ENCODE measurements at places on chromosomes 2 and 18. TPM values are rescaled to one million over a fixed set of nuclear protein-coding genes. Genes with fewer than 3 reads are reported as not detected.
A peak's percentile ranks its signal among the peaks of the same experiment; 100 is the strongest.

NRP2 gene
- total RNA-seq: 0.63 TPM

DNA sequence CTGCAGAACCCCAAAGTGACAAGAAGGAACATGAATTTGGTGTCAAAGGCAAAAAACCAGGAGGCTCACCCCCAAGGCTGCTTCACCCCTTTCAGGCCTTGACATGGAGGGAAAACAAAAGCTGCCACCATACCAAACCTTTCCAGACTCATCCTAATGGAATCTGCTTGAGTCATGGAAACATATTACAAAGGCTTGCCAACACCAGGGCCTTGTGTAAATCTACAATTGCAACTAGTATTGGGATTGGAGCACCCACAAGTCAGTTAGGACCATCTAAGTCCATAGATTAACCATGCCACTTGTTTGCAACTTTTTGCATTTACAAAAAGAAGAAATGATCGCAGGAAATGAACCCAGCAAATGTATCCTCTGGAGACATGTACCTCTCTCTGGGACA is 297.6 kb downstream of the CDCA7 start:
- DNase-seq: no peak

GRCh38 chr2:181411105-181411849 is 45.9 kb upstream of the ITGA4 start:
- DNase-seq: no peak

GRCh38 chr2:143121079-143121478 is 8.1 kb upstream of the ARHGAP15 start:
- DNase-seq: no peak

DNA sequence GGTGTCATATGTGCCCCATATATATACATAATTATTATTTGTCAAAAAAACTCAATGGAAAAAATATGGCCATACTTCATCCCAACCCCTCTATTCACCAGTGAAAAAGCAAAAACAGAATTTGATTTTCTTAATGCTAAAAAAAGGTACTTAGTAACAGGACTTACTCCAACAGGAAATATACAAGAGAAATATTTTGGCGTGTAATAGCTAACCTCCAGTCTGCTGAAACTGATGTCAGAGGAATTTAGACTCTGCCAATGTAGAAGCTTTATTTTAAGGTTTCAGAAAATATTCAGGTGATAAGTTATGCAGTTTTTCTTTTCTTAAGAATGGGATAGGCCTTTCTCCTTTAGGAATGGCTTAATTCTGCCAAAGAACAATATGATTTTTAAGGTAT is 72.6 kb downstream of the TMEFF2 start:
- no peak for DNase-seq

DNA sequence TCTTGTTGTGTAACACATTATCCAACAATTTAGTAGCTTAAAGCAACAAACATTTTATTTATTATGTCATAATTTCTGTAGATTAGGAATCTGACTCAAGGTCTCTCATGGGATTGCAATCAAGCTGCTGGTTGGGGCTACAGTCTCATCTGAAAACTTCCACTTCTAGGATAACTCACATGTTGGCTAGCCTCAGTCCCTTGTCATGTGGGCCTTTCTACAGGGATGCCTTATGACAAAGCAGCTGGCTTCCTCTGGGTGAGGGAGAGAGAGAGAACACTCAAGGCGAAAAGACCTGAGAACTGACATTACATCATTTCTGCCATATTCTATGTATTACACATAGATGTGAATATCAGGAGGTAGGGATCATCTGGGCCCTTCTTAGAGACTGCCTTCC is 317.9 kb upstream of the VRK2 start:
- no peak for DNase-seq

HAT1 gene
- total RNA-seq: 75.2 TPM

- no peak for DNase-seq
These were observed 199.6 kb upstream of the HNMT start for GRCh38 chr2:137764646-137765045.

DNA sequence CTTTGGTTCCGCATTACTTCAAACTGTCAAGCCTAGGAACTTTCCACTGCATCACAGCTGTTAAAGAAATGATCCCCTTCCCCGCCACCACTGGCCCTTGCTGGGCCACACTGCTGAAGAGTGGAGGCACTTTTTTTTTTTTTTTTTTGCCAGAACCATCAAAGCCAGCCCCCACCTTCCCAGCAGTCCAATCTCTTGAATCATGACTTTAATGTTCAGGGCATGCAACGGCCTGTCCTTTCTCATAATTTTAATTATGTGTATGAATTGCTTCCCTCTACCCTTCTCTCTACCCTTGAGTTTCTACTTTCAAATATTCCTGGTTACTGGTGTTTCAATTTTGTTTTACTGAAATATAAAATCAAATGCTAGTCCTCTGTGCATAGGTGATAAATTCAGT is 102.1 kb upstream of the LMAN1 start:
- DNase-seq: no peak

GRCh38 chr2:234288974-234289455 is 207.9 kb downstream of the ARL4C start:
- peak; percentile 78 for DNase-seq

VSNL1 gene
- not detected for total RNA-seq

- DNase-seq: no peak
These were observed 89.7 kb downstream of the FARSB start for GRCh38 chr2:222566229-222566628.

C2orf15 gene
- total RNA-seq: 1.4 TPM

STPG4 gene
- not detected for total RNA-seq

CDK15 gene
- not detected for total RNA-seq

GRCh38 chr2:241271706-241272302 is 43.7 kb downstream of the HDLBP start:
- peak; percentile 65 for DNase-seq

IL18RAP gene
- 5.8 TPM for total RNA-seq

TTC21B gene
- 22.1 TPM for total RNA-seq

- no peak for DNase-seq
These were observed 254.4 kb upstream of the CHAC2 start for GRCh38 chr2:53513167-53513666.

PRKCE gene
- 11.5 TPM for total RNA-seq

DYNAP gene
- not detected for total RNA-seq

- DNase-seq: no peak
These were observed 523.6 kb upstream of the TMEFF2 start for GRCh38 chr2:192718340-192718739.

- no peak for DNase-seq
These were observed 178.3 kb upstream of the HDAC4 start for GRCh38 chr2:239579081-239579480.

DNA sequence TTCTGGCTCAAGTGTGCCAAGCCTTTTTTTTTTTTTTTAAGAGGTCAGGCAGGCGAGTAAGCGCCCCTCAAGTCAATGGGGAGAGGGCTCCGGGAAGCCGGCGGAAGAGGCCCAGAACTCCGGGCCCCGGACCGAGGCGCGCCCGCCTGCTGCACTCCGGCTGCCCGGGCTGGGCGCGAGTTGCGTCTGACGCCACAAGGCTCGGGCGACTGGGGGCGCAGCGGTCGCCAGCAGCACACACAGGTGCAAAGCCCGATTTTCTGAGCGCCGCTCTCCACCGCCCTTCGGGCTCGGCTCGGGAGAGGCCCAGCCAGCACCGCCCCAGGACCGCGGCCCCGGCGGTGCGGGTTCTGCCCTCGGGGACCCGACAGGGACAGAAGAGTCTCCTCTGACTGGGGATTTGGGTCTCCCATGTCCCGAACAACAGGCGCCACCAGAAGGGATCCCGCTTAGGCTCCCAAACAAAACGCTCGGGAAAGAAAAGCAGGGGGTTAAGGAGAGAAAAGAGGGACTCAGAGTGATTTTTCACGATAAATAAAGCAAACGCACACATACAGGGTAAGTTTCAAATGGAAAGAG is 787 bp downstream of the ERBB4 start:
- DNase-seq: peak; percentile 4

DNA sequence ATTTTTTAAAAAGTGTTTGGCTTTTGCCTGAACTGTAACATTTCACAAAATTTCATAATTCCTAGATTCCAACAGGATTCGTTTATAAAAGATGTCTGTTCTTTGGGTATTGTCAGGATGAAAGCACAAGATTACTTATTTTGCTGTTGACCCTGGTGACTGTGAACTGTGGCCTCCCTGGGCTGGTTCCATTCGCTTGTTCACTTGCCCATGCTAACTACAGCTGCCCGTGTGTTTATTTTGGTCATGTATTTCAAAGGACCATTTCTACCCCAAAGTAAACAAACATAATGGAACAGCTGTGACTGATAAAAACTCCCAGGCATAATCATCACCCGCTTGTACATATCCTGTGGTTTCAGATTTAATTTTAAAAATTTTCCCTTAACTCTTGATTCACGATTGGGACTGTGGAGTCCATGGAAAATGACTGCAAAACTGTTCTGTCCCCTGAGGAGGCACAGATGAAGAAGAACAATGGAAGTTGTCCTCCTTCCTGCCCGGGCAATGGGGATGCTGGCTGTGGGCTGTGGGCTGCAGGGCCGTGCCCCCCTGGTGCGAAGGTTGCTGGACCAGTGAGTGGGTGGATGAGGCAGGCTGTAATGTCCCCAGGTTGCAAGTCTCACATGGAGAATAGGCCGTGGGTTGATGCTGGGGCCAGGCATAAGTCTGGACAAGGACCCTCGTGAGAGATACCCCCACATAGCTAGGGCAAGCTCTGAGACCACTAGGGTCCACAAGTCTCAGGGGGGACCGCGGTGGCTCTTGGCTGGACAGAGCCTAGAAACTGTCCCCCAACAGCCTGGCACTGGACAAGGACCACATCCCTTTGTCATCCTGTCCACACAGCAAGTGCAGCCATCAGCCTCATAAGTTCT is 28.9 kb upstream of the HDAC4 start:
- no peak for DNase-seq

C2orf80 gene
- total RNA-seq: not detected

DNA sequence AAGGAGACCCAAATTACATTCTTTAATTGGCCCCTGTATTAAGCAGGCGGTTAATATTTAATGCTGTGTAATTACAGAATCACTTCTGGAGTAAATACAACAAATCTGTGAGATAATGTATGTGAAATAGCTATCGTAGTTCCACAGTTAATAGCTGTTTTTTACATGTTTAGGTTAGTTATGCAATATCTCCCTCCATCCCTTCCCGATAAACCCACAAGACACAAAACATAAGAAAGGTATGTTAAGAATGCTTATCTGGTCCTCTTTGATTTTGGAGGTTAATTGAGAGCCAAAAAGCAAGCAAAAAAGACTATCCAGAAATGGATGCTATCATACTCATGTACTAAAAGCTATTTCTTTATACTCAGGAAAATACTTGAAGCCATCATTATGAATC is 49.1 kb downstream of the ZNF638 start:
- no peak for DNase-seq

DNA sequence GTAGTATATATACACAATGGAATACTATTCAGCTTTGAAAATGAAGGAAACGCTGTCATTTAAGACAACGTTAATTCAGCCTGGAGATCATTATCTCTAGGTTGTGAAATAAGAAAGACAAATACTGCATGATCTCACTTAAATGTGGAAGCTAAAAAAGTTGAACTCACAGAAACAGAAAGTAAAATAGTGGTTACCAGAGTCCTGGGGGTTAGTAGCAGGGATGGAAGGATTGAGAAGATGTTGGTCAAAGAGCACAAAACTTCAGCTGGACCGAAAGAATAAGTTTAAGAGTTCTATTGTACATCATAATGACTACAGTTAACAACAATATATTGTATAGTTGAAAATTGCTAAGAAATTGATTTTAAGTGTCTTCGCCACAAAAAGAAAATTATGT is 670.3 kb downstream of the NR4A2 start:
- no peak for DNase-seq

- DNase-seq: no peak
These were observed 3.3 kb downstream of the CDK15 start for GRCh38 chr2:201809633-201810032.

- no peak for DNase-seq
These were observed 617.0 kb upstream of the CDH2 start for GRCh38 chr18:28793901-28794300.

DNA sequence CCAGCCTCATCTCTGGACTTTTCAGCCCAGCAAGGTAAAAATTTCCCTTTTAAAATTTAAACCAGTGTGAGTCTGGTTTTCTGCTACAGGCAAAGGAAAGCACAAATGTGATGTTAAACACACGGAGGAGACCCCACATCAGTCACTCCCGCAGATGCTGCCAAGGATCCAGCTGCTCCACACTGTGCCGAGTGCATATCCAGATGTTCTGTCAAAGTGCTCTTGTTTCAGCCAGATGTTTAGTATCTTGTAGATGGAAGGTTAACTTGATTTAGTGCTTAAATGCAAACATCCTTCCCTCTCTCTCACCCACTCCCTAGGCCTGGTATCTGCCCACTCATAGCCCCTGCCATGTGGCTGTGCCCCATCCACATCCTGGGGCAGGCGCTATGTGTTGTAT is 15.8 kb upstream of the ATOH8 start:
- no peak for DNase-seq

SUMO1 gene
- 115 TPM for total RNA-seq

DNA sequence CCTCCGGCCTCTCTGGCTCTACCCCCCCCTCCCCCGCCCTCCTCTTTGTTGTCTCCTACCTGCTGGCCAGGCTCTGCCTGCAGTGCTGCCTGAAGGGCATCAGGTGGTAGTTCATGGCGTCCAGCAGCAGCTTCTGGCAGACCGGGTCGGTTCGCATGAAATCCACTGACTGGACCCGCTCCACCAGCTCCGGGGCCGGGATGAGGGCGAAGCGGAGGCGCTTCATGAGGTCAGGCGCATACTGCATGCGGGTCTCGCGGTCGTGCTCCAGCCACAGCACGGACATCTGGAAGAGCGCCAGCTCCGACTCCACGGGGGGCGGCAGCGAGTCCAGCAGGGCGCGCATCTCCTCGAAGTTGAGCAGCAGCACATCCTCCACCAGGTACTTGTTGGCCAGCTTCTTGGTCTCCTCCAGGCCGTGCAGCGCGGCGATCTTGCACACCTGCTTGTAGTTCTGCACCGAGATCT is 3.2 kb downstream of the KLHL14 start:
- no peak for DNase-seq

- no peak for DNase-seq
These were observed 42.4 kb upstream of the BIN1 start for GRCh38 chr2:127149384-127149783.

GRCh38 chr2:200177971-200178911 is 128.3 kb upstream of the SPATS2L start:
- no peak for DNase-seq

DNA sequence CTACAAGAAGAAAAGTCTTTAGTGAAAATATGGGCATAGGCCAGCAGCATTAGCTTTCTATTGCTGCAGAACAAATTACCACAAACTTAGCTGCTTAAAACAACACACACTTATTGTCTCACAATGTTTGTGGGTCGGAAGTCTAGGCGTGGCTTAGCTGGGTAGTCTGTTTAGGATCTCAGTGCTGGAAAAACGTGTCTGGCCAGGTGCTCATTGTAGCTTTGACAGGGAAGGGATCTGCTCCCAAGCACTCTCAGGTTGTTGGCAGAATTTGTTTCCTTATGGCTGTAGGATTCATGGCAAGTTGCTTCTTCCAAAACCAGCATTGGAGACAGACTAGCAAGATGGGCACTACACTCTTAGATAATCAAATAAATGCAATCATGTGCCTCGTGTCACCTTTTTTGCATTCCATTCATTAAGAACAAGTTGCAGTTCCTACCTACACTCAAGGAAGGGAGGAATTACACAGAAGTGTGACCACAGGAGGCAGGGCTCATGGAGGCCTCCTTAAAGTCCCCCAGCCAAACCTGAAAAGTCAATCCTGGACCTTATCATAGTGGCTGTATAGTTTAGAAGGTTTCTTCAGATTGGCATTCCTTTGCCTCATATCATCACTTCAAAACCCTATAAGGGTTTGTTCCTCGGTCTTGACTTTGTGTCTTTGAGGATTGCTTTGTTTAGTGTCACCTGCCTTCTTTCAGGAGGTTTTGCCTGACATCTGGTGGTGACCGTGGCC is 17.3 kb downstream of the MRPL30 start:
- no peak for DNase-seq

- DNase-seq: no peak
These were observed 57.6 kb downstream of the ACKR3 start for GRCh38 chr2:236627193-236627592.

ZNF638 gene
- 81.1 TPM for total RNA-seq

Data from activated CD8-positive, alpha-beta T cell treated with anti-CD3 and anti-CD28 coated beads for 36 hours (primary cell).